ENCODE measurements at places on chromosomes 16 and 17.

DNA sequence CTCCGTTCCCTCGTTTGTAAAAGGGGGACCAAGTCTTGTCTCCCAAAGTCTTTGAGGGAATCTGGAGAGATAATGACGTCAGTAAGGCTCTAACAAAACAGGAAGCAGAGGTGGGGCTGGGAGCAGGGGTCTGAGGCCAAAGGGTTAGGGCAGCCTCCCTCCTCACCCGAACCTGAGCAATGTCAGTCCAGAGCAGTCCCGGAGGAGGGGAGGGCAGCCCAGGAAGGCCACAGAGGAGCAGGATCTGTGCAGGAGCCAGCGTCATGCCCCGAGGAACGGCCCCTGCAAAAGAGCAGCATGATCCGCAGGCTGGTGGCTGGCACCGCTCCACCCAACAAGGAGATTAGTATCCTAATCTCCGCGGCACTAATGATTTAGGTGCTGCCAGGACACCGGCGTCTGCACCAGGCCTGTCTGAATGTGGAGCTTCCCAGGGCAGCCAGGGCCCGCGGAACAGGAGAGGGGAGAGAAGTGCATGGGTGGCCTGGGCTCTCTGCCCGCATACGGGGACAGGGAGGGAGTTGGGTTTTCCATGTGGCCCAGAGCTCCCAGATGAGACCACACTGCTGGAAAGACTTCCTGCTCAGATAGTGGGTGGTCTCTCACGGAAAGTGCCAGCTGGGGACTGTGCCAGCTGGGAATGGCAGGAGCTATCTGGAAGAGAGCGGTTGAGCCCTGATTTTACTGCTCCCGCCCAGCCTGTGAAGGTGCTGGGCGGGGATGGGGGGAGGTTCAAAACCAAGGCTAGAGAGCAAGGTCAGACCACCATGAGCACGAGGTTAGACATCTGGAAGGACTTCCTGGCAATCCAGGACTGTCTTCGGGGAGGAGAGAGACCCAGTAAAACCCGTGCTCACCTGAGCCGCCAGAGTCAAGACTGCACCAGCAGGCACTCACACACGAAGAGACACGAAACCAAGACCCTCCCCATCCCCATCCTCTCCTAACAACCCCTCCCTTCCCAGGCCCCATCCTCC is 11.0 kb upstream of the KRT17 start:
- DNase-seq = no peak

DNA sequence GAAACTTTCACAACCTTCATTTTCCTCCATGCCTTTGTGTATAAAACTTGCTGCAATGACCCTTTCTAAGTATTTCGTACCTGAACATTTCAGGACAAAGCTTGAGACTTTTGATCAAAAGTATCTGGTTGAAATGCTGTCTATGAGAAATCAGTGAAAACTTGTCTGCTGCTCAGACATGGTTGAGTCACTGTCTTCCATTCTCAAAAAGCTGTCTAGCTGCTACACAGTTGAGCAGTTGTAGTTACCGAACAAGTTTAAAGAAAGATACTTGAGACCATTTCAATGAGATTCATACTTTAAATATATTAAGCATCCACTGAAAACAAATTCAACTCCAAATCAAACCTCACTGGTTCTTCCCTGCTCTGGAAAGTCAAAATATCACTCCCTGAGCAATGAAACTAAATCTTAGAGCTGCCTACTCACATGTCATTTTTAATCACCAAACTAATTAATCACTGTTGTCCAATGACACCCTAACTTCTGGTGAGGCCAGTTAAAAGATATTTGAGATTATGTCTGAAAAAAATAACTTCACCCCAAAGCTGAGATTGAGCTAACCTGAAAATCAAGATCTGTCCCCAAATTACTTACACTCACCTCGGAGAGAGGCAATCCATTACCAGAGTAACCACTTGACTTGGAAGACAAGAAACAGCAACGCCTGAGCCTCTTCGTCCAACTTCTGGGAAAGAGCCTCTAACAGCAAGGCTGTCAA is 488 bp downstream of the TMEM100 start:
- DNase-seq = no peak

DNA sequence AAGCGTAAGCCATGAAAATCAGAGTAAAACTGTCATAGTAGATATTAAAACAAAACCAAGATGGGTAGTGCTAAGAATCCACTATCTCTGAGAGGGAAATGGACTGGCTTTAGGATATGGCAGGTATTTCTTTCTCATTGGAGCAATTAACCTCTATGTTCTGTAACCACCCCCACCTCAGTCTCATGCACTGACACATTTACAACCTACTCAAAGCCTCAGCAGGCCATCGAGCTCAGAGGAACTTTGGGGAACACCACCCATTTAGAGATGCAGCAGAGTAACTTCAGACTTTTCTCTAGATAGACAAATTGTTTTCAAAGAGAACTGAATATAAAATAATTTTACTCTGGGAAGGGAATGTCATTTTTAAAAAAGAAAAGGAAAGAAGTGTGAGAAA is 615.8 kb upstream of the ZFHX3 start:
- DNase-seq = no peak

GRCh38 chr17:79990704-79991103 is 45.0 kb downstream of the TBC1D16 start:
- no peak for DNase-seq

GRCh38 chr16:2082171-2082982 is 34.6 kb downstream of the TSC2 start:
- no peak for DNase-seq

GRCh38 chr17:52686140-52686539 is 527.6 kb upstream of the CA10 start:
- DNase-seq = no peak

DNA sequence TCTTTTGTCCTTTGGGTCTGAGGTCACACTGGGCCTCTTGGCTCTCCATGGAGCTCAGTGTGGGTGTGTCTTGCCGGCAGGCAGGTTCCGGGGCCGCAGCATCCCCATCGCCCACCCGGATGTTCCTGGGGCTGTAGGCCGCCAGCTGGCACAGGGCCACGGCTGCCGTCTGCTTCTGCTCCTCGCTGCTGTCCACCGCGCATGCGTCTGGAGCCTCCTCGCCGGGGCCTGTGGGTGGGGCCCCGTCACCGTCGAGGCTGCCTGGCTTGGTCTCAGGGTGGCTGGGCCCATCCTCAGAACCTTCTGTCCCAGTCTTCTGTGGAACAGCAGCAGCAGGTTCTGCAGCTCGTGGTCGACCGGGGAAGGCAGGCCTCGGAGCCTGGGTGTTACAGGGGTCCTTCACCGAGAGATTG is 9.6 kb downstream of the ZNF750 start:
- DNase-seq = no peak

DNA sequence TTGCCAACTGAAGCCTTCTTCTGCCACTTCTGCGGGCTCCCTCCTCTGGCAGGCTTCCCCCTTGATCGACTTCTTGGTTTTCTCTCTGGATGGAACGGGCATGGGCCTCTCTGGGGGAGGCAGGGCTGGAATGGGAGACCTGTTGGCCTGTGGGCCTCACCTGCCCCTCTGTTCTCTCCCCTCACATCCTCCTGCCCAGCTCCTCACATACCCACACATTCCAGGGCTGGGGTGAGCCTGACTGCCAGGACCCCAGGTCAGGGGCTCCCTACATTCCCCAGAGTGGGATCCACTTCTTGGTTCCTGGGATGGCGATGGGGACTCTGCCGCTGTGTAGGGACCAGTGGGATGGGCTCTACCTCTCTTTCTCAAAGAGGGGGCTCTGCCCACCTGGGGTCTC is 6.5 kb upstream of the LASP1NB start:
- DNase-seq = no peak

DNA sequence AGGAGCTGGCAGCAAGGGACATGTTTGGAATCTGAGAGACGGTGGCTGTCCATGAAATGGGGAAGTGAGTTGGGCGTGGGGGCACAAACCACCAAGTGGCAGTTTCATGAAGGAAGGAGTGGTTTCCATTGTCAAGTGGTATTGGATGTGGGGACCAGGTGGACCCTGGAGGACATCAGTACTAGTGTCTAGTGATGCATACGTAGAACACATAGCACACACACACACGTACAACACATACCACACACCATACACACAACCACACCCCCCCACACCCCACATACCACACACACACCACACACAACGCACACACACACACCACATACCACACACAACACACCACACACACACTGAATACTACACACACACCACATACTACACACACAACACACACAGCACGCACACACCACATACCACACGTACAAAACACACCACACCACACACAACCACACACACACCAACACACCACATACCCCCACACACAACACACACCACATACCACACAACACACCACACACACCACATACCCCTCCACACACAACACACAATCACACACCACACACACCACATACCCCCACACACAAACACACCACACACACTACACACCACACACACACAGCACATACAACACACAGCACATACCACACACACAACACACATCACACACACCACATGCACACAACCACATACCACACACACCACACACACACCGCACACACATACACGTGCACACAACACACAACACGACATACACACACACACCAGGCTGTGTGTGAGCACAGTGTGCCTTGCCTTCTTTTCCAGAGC is 41.1 kb upstream of the GSE1 start:
- DNase-seq = no peak

- DNase-seq = no peak
Measured at GRCh38 chr17:28193241-28193640, 125.8 kb upstream of the TMEM97 start.

- DNase-seq = no peak
Measured at GRCh38 chr16:61237884-61238485, 798.3 kb downstream of the CDH8 start.

DNA sequence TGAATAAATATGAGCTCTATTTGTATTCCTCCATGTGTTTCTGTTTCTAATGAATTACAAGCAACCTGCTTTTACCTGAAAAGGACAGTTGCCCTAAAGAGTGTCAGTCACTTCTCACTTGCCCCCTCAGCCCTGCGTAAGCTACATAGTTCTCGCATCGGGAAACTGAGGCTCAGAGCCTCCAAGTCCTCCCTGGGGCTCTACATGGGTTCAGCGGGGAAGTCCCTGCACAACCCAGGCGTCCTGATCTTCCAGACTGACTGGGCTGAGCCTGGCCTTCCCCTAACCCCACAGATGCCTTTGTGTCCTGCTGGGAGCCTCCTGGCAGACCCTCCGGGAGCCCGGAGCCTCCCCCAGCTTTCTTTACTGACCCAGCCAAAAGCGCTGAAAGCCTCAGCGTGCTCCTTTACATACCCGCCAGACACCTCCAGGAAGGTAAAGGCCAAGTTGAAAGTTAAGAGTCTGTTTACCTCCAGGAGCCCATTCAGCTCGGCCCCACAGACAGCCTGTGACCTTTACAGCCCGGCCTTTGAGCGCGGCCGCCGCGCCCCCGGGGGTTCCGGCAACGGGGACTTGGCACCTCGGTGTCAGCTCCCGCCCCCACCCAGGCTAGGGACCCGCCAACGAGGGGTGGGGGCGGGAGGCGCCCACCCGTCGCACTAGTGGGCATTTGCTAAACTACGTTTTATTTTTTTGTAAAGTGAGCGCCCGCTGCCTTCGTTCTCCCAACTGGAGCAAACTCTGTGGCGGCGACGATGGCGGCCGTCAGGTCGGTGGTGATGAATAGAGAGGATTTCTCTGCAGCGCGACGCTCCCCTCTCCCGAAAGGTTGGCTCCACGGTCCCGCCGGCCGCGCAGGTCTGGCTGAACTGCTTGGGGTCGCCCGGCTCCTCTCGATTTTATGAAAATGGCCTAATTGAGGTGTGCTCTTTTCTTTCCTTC is 4.4 kb upstream of the HOXB13 start:
- DNase-seq = no peak

- no peak for DNase-seq
Measured at GRCh38 chr16:84537491-84538151, 33.2 kb upstream of the MEAK7 start.

- peak; percentile 74 for DNase-seq
Measured at GRCh38 chr17:38511150-38512108, 83.2 kb downstream of the ARHGAP23 start.

GRCh38 chr16:74731853-74732477 is 31.3 kb upstream of the MLKL start:
- no peak for DNase-seq

GRCh38 chr17:77942112-77942988 is 16.2 kb upstream of the TNRC6C start:
- no peak for DNase-seq

- DNase-seq = peak; percentile 58
Measured at GRCh38 chr16:88453611-88454522, 787 bp downstream of the ZFPM1 start.

DNA sequence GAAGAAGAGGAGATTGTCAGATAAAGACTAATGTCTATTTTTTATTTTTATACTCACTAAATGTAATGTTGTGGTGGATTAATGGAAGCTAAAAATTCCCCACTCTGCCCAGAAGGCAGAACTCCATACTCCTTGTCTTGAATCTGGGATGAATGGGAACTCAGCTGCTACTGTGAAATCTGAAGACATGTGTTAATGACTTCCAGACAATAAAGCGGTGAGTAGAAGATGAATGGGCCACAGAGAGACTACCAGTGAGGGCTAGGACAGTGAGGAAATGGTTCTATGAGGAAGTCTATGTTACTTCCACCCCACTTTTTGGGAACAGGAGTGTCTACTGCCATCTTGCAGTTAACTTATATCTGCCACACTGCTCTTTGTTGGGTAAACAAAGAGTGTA is 726.9 kb downstream of the CDH8 start:
- no peak for DNase-seq

GRCh38 chr17:7889166-7889955 is 772 bp downstream of the CHD3 start:
- DNase-seq = peak; percentile 93

- no peak for DNase-seq
Measured at GRCh38 chr17:12362853-12363455, 302.7 kb upstream of the MYOCD start.

DNA sequence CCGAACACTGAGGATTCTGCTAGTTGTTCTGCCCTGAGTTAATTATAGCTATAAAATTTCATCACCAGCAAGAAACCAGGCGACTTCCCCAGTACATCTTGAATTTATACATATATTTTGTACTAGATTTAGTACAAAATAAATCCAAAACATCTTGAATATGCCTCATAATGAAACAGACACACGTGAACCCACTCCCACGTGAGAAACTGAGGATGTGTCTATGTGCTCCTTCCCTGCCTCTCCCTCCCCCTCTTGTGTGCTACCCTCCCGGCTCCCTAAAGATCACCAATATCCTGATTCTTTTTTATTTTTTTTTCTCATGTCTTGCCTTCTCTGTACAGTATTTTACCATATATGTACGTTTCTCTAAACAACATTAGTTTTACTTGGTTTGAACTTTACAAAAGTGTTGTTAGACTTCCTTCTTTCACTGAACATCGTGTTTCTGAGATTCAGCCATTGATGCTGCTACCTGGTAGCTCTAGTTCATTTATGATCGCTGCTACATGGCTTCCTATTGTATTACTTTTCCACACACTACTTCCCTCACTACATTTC is 1.1 kb upstream of the LCMT1 start:
- DNase-seq = peak; percentile 8

DNA sequence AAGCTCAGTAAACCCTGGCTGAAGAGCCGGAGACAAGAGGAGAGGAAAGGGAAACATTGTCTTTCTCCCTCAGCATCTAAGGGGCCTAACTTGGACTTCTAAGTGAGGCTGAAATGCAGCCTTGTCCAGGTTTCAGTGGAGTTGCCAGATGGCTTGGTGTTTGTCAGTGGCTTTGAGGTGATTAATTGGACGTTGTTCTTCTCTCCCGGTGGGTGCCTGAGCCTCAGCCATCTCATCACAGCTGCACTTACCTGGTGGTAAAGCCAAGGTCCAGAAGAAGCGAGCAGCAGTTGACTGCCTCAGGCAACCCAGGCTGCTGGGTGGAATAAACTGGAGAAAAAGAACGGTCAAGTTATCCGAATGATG is 202.2 kb upstream of the NLRP1 start:
- DNase-seq = no peak

Measured in ELR (cell line).